ENCODE measurements at places on chromosomes 7 and 10.

DNA sequence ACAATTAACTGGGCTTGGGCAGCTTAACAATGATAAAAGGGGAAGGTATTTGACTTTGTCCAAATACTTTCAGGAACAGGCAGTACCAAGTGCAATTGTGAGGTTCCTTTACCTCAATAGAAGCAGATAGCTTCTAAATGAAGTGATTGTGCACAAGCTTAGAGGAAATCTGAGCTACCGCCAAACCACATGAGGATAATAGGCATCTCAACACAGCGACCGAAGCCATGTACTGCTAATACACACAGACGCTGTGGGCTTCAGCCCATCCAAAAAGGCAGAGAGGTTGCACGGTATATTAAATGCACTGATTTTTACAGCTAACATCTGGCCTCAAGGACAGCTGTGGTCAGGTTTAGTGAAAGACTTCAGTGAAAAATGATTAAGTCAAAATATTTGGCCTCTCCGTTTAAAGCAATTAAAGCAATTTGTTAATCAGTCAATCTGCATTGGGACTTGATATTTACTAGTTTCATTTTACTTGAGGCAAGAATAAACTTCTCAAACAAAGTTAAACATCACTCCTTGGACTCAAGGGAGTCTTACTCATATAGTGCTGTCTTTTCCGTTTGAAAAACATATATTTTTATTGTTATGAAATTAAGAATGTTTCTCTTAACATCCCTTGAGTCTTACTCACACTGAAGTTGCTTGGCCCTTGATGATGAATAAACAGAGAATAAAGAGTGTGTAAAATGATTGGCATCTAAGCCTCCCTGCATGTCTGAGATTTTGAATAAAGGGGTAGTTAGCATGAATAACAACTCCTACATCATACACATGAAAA is 306.3 kb downstream of the C7orf25 start:
- DNase-seq, result no peak

- no peak for DNase-seq
These were observed 775.5 kb downstream of the LRMDA start for GRCh38 chr10:76206797-76207352.

DNA sequence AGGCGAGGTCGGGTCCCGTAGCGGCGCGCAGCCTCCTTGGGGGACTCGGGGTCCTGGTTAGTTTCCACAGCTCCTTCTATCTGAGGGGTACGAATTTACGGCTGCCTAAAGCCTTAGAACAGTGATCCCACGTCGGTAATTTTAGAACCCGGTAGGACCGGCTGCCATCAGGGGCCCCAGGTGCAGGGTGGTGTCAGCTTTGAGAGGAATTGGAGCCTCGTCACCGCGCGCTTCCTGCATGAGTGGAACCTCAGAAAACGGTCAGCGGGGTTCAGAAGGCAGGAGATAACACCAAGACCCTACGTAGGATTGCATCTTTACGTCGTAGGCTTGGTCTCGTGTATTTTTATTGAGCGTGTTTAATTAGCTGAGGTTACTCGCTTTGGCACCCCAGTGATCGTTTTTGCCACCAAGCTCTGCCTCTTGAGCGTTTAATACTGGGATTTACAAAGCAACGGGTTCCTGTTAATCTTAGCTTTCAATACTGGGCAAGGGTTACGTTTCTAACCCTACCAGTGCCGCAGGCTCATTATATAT is 443 bp downstream of the RNF32 start:
- no peak for DNase-seq

GRCh38 chr7:98409843-98410242 is 9.0 kb upstream of the BAIAP2L1 start:
- no peak for DNase-seq

DNA sequence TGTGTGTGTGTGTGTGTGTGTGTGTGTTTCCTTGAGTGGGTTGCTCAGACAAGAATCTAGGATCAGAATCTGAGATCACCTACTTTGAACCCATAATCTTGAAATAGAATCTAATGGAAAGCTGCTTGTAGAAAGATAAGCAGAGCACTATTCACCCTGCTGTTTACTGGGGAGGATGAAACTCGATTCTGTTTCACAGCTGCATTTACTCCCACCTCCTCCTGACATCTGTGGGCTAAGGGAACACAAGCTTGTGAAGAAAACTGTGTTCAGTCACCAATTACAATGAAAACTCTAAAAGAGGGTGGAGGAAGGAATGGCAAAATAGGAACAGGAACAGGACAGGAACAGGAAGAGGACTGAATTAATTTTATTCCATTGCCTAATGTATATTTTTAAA is 269.5 kb downstream of the TSPAN12 start:
- no peak for DNase-seq

DNA sequence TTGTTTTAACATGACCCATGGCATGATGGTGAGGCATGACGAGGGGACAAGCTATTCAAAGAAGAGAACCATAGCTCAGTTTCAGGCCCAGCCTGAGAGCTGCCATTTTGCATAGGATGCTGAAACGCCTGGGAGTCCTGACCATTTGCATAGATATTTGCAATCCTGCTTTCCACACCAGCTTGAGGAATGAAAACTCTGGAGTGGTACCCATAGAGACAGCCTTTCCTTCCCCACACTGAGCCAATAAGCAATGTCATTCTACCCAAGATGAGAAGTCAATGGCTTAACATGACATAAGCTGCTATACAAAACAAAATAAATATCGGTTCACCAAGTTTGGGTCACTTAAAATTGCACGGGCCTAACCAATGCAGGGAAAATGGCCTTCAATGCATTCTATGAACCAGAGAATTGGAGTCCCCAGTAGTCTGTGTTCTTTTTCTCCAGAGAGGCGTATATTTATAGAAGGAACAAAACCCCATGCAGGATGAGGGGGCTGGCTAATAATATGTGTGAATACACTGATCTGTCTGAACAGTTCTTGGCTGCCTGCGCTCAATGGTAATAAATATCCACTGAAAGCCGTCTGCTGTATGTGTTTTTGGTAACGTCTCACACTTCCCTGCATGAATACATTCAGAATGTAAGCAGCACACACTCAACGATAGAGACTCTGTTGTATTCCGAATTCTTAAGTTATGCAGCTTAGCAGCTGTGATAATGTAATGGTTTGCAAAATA is 329.3 kb downstream of the FRMD4A start:
- no peak for DNase-seq

DNA sequence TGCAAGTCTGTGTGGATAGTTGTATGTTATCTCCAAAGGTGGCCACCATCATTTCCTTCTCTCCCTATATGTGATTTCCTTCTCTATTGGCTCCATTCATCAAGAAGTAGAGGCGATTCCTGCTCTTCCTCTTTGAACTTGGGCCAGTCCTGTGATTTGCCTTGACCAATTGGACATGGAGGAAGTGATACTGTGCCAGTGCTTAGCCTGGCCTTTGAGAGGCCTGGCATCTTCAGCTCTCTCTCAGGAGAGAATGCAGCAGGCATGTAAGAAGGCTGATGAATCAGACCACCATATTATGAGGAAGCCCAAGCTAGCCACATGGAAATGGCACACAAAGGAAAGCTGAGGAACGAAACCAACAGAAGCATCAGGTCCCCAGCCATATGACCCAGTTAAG is 195.0 kb upstream of the SVIL start:
- DNase-seq, result no peak

- no peak for DNase-seq
These were observed 68.1 kb downstream of the PRTFDC1 start for GRCh38 chr10:24884316-24884715.

DNA sequence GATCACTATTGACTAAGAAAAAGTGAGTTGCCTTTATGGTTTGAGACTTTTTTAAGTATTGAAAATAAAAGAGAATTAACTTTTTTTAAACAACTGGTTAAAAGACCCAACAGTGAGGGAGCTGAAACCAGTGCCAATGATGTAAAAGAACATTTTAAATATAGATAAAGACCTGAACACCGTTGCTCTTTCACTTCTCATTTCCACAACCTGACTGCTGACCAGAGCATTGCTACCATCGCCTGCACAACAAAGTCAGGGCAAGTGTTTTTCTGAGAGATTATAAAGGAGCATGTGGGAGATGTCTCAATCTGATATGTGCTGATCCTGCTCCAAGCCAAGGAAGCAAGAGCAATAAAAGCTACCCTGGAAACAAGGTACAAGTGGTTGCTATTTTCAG is 34.7 kb downstream of the IMMP2L start:
- DNase-seq, result no peak

All from central memory CD8-positive, alpha-beta T cell (primary cell).